ENCODE measurements at places on chromosomes 2 and 18. TPM values are rescaled to one million over a fixed set of nuclear protein-coding genes. Genes with fewer than 3 reads are reported as not detected.

The ARHGAP15 gene
- total RNA-seq = not detected

The SPIRE1 gene
- 21.2 TPM for total RNA-seq

The MGAT4A gene
- total RNA-seq = not detected

The SPC25 gene
- 27.3 TPM for total RNA-seq

The NPPC gene
- total RNA-seq = not detected

The HOXD12 gene
- total RNA-seq = 0.12 TPM

The FOXI3 gene
- not detected for total RNA-seq
